ENCODE measurements at places on chromosomes 2 and 18.
A peak's percentile ranks its signal among the peaks of the same experiment; 100 is the strongest.

DNA sequence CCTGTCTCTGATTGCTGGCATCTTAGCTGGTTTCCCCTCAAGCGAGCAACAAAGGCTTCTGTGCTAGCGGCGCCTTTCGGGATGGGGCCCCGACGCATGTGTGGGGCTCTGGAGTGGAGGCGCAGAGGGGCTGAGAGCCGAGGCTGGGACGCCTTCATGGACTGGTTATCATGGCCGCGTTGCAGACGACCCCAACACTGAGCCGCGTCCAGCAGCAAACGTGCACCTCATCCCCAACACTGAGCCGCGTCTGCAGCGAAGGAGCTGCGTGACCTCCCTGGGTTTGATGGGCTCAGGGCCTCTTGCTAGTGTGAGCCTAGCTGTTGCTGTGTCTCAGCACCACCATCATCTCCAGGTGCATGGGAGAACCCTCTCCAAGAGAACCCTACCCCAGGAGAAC, 123.7 kb upstream of the CTDP1 start:
- DNase-seq, result no peak

DNA sequence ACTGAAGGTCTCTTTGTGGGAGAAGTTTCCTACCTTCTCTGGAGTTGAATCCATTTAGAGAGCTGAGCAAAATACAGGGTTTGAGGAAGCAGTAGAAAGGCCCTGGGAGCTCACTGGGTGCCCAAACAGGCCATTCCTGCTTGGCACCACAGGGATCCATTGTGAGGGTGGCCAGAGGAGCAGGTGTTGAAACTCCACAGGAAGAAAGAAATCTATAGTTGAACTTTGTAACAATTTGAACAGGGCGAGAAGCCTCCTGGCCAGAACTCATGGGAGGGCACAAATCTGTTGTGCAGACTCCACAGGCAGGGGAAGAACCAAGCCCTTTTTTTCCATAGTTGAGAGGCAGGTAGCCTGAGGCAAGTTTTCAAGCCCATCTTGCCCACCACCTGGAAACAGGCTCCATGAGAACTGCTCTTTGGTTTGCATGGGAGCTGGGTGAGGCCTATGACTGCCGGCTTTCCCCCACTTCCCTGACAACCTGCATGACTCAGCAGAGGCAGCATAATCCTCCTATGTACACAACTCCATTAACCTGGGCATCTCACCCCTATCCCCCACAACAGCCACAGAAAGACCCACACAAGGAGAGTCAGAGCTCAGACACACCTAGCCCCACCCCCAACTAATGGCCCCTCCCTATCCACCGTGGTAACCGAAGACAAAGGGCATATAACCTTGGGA, 1053.0 kb downstream of the TSN start:
- no peak for DNase-seq

DNA sequence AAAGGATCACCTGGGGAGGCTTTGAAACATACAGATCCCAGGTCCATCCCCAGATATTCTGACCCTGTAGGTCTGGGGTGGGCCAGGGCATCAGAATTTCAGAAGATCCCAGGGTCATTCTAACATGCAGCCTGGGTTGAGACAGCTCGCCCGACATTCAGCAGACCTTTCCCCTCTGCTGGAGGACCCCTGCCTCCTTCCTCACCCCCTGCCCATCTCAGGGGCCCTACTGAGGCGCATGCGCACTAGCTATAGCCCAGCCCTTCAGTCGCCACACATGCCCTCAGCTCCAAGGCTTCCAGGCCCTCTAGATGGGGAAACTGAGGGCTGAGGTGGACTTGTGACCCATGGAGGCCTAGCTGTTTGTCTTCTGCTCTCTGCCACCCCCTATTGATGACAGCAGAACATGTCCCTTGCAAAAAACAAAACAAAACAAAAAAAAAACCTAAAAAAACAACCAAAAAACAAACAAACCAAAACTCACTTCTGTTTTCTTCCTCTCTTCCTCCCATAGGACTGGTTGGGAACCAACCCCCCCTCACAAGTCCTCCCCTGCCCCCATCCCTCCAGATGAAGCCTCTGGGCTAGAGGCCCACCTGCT, 91.3 kb downstream of the ZBTB7C start:
- DNase-seq, result no peak

GRCh38 chr2:239429473-239430350, 28.9 kb upstream of the HDAC4 start:
- no peak for DNase-seq

- peak; percentile 84 for DNase-seq
Measured at GRCh38 chr2:173414823-173415322, 60.2 kb downstream of the CDCA7 start.

- DNase-seq, result peak; percentile 86
Measured at GRCh38 chr18:43780782-43781340, 503.6 kb upstream of the SYT4 start.

- no peak for DNase-seq
Measured at GRCh38 chr2:42848726-42849290, 56.4 kb upstream of the HAAO start.

- no peak for DNase-seq
Measured at GRCh38 chr18:63143330-63143771, 176.2 kb downstream of the BCL2 start.

DNA sequence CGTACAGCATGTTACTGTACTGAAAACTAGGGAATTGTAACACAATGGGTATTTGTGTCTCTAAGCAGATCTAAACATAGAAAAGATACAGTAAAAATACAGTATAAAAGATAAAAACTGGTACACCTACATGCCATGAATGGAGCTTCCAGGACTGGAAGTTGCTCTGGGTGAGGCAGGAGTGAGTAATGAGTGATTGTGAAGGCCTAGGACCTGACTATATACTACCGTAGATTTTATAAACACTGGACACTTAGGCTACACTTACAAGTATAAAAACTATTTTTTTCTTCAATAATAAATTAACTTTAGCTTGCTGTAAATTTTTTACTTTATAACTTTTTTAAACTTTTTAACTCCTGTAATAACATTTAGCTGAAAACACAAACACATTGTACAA, 324.4 kb upstream of the TNP1 start:
- no peak for DNase-seq

GRCh38 chr2:196961889-196962288, 35.4 kb upstream of the PGAP1 start:
- no peak for DNase-seq

- no peak for DNase-seq
Measured at GRCh38 chr2:155412598-155412997, 714.1 kb downstream of the KCNJ3 start.

GRCh38 chr2:27838502-27838901, 51.7 kb downstream of the RBKS start:
- peak; percentile 46 for DNase-seq

DNA sequence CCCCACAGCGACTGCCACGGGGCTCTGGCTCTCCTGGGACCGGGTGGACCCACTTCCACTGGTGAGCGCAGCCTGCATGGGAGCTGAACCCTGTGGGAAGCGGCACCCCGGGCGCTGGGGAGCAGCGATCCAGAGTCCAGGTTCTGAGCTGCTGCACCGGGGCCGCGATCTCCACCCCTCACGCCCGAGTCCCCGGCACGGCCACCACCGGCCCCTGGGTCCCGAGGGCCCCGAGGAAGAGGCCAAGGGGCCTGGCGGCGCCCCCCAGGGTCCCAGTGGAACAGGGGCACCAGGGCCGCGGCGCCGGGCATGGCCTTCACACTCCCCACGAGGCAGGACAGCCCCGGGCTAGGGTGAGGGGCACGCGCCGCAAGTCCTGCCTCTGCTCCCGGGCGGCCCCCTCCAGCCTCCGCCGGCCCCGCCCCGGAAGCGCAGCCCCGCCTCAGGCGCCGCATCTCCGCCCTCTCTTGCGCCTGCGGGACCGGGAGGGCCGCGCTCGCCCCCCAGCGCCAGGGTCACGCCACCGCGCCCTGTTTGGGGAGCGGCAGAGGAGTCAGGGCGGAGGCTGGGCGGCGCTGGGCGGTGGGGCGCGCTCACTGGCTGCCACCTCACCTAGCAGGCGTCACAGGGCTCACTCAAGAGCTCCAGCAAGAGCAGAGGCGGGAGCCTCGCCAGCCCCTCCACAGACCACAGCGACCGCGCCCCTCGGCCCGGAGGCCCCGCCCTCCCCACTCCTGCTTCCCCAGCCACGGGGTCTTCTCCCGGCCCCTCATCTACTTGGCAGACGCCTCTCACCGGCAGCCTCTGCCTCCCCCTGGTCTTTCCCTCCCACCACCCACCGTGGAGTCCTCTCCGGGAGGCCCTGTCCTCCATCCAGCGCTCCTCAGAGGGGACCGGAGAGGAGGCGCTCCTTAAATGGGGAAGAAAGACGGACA, 26.8 kb downstream of the THAP4 start:
- peak; percentile 91 for DNase-seq

DNA sequence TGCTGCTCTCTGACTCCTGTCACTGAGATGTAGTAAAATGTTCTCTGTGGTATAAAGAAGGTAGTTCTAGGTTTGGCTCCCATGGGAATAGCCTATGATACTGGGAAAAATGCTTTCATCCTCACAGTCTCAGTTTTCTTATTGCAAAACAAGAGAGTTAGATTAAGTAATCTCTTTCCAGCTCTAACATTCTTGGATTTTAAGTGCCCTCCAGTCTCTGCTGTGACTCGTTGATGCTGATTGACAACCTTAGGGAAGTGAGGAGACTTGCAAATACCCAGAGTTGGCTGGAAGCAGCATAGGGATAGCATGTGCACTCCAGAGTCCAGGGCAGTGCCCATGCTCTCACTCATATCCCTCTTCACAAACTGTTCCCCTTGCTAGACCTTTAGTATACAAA, 534.9 kb downstream of the SLC4A3 start:
- peak; percentile 61 for DNase-seq

DNA sequence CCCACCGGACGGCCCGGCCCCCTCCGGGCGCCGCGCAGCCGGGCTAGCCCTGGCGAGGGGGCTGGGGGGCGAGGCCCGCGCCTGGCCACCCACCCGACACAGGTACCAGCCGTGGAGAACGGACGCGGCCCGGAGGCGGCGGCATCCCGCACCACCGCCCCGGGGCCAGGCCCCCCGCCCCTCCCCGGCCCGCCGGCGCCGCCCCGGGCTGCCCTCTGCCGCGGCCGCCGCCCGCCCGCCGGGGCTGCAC, 405 bp downstream of the SOS1 start:
- DNase-seq, result no peak

DNA sequence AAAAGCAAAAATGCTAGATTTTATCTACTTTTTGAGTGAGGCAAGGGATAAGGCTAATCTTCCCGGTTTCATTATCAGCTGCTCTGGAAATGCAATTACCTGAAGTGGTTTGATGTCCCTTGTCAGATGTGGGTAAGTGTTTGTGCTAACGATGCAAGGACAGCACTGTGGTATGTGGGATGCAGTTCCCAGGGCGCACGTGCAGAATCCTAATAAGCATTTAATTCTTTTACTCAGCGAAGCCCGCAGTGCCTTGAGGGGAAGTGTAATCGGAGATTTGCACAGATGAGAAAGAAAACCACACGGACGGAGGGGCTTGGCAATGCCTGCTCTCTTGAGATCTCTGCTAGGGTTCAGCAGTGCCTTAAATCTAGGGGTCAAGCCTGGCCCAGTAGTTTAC, 108.5 kb upstream of the LYPD6 start:
- no peak for DNase-seq

- no peak for DNase-seq
Measured at GRCh38 chr2:43102366-43103092, 123.9 kb downstream of the ZFP36L2 start.

DNA sequence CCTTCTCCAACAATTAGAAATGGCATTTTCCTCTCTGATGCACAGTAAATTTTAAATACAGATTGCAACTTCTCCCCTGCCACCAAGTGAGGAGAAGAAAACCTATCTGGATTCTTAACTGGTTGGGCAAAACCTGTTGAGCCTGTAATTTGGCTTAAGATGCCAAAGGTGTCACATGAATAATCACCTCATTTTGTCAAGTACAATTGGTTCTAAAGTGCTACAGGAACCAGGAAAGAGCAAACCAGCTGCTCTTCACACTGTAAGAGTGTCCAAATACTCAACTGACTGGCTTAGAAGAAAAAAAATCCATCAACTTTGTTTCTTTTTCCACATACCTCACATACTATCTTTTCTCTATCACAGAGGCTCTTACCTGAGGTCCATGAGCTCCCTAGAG, 35.4 kb downstream of the NPC1 start:
- no peak for DNase-seq

DNA sequence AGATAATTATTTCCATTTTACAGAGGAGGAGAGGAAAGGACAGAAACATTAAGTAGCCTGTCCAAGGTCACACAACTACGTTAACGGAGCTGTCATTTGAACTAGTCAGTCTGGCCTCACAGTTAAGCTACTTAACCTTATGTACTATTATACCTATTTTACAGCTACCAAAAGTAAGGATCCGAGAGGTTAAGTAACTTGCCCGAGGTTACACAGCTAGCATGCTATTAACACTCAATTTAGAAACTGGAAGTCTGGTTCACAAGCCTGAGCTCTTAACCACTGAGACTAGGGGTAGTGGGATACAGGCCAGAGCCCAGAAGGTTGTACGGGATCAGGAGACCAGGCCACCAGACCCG, 476 bp downstream of the GLB1L start:
- no peak for DNase-seq

DNA sequence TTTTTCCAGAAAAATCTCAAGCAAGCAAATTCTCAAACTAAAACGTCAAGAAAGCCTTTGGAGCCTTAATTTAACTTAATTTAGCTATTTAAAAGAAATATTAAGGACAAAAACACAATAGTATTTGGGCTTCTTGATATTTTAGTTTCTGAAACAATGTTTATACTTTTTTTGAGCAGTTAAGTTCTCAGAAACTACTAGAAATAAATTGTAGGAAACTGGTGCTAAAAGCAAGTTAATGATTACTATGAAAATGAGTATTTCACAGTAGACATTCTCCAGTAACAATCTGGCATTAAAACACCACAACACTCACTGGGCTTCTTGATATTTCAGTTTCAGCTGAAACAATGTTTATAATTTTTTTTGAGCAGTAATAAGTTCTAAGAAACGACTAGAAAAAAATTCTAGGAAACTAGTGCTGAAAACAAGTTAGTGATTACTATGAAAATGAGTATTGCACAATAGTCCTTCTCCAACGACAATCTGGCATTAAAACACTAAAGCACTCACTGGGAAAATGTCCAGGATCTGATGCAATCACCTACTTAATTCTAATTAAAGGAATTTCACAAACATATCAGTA, 45.1 kb downstream of the TRAK2 start:
- DNase-seq, result peak; percentile 87

DNA sequence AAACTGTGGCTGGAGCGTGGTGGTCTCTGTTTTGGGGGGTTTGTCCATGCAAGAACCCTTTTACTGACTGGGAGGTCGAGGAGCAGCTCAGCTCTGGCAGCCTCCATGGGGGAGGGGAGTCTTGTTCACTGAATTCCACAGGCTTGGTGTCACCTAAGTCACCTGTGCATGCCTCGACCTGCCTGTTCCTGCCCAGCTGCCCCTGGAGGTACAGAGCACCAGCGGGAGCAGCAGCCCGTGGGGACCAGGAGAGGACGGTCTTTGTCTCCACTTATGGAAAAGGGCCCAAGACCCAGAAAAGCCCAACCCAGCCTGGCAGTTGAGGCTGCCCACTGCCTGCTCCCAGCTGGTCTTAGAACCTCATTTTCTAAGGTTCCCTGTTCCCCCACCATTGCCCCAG, 168.7 kb upstream of the AGAP1 start:
- DNase-seq, result no peak

GRCh38 chr18:34600158-34600557, 109.9 kb upstream of the DTNA start:
- peak; percentile 36 for DNase-seq
